ENCODE measurements at places on chromosomes 16 and 17. TPM values are rescaled to one million over a fixed set of nuclear protein-coding genes. Genes with fewer than 3 reads are reported as not detected.

- no peak for DNase-seq
These were observed 387.1 kb downstream of the HS3ST4 start for GRCh38 chr16:26078716-26079355.

DNA sequence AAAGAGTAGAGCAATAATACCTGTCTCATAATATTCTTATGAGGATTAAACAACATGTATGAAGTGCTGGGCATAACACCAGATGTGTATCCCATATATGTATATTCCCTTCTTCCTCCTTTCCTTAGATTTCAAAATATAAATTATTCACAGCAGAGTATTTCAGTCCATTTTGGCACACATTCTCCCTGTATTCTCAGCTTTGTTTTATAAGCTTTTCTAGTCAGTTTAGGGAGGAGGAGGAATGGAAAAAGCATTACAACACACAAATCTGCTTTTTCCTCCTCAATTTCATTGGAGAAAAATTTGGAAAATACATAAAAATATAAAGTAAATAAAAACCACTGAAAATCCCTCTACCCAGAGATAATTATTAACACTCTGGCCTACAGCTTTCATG, 46.6 kb upstream of the CORO6 start:
- DNase-seq, result no peak

GRCh38 chr17:75301502-75302206, 12.4 kb upstream of the SLC25A19 start:
- no peak for DNase-seq

DNA sequence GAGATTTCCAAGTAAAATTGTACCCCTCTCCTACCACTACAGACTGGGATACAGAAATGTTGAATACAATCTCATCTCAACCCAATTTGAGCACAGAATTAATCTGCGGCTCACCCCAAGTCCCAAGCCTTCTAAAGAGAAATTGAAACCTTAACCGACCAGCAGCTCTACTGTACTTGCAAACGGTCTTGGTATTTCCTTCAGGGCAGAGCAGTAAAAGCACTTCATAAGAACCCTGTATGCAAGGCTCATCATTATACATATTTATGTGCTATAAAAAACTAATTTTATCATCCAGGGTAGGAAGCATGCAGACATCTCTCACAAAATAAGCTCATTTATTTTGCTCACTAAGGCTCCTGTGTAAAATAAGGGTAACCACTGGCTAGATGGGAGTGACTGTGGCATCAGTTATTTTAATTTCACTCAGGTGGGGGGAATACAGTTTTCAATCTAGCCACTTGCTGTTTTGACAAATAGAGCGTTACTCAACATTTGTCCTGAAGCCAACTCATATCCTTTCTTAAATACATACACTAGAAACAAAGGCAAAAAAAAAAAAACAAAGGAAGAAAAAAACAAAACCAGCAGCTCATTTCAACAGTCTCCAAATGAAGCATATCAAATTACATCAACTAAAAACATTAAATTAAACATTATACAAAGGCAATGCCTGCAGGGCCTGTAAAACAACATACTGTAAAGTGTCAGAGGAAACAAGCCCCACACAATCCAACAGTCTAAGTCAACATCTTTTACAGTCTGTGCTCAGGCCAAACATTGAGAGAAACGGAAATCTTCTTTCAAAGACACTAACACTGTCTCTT, 65.0 kb downstream of the PARN start:
- DNase-seq, result no peak

ANKRD40CL gene
- 0.19 TPM for polyA plus RNA-seq

GRCh38 chr16:85041219-85042166, 13.9 kb downstream of the KIAA0513 start:
- no peak for DNase-seq

SPN gene
- polyA plus RNA-seq, result 0.49 TPM

DNA sequence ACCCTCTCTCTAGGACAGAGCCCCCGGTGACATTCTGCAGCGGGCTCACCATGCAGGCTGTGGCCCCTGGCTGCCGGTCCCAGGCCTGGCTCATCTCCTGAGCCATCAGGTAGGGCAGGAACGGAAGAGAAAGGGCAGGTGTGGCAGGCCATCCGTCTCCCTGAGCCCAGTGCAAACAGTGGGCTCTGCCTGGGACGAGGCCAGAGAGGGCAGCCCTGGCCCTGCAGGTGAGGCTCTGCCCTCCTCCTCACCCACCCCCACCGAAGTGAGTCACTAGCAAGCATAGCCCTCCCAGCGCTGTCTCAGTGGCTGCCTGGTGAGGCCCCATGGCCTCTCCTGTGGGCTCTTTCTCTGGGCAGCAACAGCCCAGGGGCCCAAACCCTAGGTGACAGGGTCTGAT, 14.5 kb downstream of the OTOP3 start:
- no peak for DNase-seq

- DNase-seq, result peak; percentile 65
These were observed 17.8 kb downstream of the PFAS start for GRCh38 chr17:8266648-8267479.

GCGR gene
- polyA plus RNA-seq, result 7.3 TPM

- DNase-seq, result peak; percentile 59
These were observed 1.7 kb downstream of the IL4R start for GRCh38 chr16:27315333-27316037.

DNA sequence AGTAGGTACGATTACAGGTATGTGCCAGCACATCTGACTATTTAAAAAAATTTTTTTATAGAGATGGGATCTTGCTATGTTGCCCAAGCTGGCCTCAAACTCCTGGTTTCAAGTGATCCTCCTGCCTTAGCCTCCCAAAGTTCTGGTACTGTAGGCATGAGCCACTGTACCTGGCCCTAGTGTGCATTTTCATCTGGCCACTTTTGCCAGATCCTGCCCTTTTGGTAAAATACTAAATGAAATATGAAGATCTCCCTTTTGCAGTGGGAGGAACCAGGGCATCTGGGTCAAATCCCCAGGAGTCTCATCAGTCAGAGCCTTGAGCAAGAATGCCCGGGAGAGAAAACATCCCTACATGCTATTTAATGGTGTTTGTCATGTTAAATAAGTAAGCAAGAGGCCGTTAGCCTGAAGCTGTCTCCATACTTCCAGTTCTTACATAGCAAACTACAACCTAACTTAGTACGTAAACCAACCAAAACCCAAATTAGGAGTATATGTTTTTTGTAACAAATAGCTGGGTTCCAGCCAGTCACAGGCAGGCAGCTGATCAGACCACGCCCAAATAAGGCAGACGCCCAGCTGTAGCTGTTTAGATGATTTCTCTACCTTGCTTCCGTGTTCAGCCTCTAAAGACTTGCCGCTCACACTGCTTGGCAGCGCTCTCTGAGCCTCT, 46.5 kb upstream of the CLEC18A start:
- DNase-seq, result no peak

DNA sequence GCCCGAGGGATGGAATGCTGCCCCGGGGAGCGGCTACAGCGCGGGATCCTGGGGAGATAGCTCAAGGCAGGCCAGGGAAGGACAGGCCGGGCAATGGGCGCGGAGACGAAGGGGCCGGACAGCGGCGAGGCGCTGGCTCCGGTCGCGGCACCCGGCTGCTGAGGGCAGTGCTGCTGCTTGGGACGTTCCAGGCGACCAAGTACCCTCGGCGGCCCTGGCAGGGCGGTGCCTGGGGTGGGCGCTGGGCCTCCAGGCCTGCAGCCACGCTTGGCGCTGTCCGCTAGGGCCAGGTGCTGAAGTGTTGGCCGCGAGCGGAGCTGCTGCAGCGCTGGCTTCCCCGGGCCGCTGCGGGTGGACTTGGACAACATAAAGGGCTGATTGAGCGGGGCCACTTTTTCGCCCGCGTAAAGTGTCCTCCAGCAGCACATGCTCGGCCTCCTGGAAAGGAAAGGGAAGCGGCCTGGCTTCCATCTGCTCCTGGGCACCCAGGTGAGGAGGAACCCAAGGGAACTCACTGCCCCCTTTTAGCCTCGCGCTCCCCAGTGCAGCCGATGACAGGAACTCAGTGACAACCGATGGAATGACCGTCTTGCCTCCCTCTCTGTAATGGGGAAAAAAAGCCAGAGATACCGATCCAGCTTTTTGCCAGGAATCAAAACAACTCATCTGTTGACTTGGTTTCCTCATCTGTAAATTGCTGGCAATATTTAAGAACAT, 23.7 kb downstream of the CLEC3A start:
- peak; percentile 61 for DNase-seq

DNA sequence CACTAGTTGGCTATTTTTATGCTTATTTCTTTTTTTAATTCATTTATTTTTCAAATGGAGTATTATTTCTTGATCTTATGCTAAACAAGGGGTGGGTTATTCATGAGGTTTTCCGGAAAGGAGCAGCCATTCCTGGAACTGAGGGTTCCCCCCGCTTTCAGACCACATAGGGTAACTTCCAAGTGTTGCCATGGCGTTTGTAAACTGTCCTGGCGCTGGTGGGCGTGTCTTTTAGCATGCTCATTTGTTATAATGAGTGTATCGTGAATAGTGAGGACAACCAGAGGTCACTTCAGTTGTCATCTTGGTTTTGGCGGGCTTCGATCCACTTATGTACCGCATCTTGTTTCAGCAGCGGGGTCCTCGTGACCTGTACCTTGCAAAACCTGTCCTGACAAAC, 29.6 kb upstream of the ASGR2 start:
- DNase-seq, result no peak

KLHL10 gene
- polyA plus RNA-seq, result 0.02 TPM

GRCh38 chr16:49529411-49530045, 155.9 kb downstream of the C16orf78 start:
- no peak for DNase-seq

Measured in pancreas (tissue), 10 donors.